ENCODE measurements at places on chromosomes 2 and 18.

DNA sequence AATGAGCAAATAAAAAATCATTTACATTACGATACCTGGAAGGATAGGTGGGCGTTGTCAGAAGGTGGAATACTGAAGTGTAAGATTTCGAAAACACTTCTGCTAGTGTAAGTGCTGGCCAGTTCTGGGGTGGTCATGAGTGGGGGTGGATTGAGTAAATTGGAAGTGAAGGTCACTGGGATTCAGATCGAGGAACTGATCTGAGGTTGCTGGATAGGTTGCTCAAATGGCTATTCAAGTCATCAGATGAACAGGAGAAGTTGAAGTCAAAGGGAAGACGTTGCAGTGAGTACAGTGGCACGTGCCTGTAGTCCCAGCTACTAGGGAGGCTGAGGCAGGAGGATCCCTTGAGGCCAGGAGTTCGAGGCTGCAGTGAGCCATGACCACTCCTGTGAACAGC, 95.7 kb downstream of the MALT1 start:
- no peak for DNase-seq

GRCh38 chr2:15069149-15069548, 436.6 kb downstream of the LRATD1 start:
- no peak for DNase-seq

DNA sequence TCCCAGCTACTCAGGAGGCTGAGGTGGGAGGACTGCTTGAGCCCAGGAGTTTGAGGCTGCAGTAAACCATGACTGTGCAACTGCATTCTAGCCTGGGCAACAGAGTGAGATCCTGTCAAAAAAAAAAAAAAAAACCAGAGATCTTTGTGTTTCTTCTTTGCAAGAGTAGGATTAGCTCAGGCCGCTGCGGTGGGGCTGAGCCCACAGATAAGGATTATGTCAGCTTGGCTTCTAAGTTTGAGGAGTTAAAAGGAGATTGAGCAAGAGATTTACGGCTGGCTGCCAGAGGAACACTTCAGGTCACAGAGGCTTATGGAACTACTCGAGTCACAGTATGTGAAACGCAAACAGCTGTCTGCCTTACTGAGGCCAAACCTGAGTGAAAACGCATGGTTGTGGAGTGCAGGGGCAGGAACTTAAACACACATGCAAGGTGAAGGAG, 146.7 kb upstream of the L3MBTL4 start:
- peak; percentile 85 for DNase-seq

DNA sequence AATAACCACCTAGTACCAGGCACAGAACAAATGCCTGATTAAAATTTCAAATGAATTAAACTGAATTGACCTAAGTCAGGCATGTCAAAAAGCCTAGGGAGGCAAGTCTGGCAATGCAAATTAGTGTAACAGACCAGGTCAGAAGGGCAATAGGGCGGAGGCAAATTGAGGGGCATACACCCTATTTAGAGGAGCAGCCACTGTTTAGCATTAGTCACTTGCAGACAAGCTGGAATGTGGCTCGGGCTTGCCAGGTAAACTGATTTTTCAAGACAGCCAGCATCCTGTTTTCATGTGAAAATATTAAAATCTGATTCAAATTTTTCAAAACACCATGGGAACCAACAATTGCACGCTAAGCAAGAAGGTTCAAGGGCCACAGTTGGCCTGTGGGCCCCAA, 160.3 kb downstream of the EN1 start:
- no peak for DNase-seq

GRCh38 chr18:49764032-49764431, 49.3 kb downstream of the ACAA2 start:
- DNase-seq = peak; percentile 48

DNA sequence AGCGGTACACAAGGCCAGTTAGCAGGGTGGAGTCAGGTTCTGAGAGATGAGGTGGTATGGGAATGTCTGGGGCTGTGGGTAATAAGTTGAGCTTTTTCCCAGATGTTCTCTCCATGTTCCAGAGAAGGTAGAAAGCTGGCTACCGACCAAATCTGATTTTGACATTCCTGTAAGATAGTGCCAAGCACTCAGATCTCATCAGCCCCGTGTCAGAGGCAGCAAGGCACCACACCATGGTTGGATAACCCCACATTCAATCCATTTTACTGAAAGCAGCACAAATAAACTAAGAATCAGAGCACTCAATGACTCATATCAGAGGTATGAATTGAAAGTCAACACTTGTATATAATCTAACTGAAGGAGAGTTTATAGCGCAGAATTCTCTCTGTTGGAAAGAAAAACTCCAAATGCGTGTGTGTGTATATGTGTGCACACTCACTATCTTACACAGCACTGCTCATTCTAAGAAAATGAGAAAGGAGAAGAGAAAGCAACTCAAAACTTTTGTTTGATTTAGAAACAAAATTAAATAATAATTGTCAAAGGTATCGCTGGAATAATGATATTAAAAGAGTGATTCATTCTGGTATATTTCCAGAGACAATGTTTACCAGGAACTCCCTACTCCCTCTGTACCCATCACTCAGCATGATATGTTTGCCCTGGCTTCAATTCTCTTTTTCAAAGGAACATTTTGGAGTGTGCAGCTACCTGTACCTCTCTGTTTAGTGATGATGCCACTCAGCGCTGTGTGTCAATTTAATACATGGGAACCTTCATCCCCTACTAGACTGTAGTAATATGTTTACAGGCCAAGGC, 375.1 kb upstream of the ID2 start:
- DNase-seq = peak; percentile 73

DNA sequence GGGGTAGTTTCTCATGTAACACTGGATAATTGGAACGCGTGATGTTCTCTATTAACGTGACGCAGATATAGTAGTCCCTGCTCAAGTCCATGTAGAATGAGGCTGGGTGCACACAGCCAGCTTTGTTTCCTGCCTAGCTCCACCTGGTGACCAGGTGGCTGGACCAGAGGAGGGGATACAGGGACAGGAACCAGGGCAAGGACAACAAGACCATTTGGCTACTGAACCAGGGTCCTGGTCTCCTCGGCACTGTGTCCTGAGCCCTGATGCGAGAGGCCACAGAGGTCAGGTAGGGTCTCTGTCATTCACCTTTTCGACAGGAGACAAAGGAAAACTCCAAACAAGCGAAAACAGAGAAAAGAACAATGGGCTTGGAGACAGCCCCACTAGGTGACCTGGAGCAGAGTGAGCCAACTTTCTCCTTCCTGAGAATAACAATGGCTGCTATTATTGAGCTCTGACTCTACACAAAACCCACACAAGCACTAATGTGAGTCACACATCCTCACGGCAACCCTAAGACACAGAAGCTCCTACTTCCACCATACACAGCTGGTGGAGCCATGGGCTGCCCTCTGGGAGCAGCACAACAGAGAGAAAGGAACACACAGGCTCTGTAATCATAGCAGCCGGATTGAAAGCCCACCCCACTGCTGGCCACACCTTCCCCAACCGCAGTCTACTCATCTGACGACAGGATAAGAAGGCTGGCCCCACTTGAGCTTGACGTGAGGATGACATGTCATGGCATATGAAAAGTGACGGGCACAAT, 67.3 kb upstream of the TEX51 start:
- peak; percentile 2 for DNase-seq

DNA sequence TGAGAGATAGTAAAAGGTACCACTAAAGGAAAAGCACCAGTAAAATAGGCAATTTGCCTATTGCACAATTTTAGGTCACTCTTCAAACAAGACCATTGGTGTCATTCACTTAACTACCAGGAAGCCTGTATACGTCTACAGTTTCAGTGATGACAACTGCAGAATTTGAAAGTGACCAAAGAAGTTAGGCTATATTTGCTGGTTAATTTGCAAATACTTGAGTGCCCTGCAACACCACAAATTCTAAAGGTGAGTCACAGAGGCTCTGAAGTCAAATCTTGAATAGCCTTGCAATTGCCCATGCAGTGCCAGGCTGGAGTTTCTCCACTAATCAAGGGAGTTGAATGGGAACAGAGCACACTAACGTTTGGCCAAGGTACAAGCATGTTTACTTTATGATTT, 128.7 kb upstream of the CCDC68 start:
- DNase-seq = no peak

Data from mesenchymal stem cell (in vitro differentiated cells and primary cell).